ENCODE measurements at places on chromosomes 11 and 22. TPM values are rescaled to one million over a fixed set of nuclear protein-coding genes. Genes with fewer than 3 reads are reported as not detected.

GRCh38 chr11:120775986-120776951, 247.6 kb upstream of the TBCEL start:
- DNase-seq: no peak
- peaks cover 12% of the 10 kb centered on the region for H3K27me3 ChIP-seq
- H3K36me3 ChIP-seq: no peaks in the 10 kb centered on the region
- no peak overlapping the region for H3K27ac ChIP-seq
- no peak overlapping the region for H3K4me3 ChIP-seq
- H3K4me1 ChIP-seq: no peaks in the 10 kb centered on the region

FADD gene
- 31.8 TPM for total RNA-seq

DNA sequence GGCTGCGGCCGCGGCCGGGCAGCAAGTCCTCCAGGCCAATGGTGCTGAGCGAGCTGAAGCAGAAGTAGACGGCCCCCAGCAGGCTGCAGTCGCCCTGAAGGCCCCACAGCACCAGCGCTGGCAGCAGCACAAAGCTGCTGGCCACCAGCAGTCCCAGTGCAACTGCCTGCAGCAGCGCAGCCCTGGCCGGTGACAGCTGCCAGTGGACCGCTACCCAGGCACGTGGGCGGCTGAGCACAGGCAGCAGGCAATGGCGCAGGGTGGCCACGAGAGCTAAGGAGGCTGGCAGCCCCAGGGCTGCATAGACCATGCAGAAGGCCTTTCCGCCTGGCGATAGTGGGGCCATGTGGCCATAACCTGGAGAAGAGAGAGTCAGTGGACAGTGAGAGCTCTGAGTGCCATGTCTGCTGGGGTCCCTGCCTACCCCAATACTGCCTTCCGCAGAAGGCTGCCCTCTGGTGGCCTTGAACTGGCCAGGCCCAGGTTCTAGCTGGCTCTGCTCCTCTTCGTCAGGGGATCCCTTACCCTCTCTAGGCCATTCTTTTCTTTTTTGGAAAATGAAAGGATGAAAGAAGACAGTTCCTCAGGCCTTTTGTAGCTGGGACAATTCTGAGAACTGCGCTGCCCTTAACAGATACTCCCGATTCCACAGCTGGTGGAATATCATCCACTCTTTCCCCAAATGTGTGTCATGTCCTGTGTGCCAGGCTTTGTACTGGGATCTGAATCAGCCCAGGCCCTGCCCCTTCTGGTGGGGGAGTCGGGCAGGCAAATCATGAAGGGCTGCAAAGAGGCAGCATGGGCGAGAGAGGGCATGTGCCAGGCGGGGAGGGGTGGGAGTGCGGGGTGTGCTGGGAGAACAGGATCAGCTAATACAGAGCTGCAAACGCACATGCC, 1.8 kb downstream of the KCNK7 start:
- no peaks in the 10 kb centered on the region for H3K27me3 ChIP-seq
- H3K4me3 ChIP-seq: no peak overlapping the region
- peaks cover 12% of the 10 kb centered on the region for H3K4me1 ChIP-seq
- peak; percentile 50 for DNase-seq

RASL10A gene
- total RNA-seq: not detected

DNA sequence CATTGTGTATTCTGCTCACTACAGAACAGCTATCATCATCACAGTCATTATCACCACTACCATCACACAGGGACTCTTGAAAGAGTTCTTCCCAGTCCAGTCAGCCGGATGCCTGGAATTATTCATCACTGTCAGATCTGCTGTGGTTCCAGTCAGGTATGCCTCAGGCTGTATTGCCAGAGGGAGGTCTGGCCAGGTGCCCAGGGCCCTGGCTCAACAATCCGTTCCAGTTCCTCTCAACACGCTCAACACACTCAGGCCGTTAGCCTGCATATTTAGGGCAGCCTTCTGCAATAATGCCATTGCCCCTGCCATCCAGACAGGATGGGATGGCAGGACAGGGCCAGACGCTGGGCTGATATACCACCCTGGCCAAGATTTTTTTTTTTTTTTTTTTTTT, 28.6 kb upstream of the RASL10A start:
- H3K27me3 ChIP-seq: no peaks in the 10 kb centered on the region
- no peak overlapping the region for H3K27ac ChIP-seq
- H3K4me1 ChIP-seq: no peaks in the 10 kb centered on the region
- peaks cover 46% of the 10 kb centered on the region for H3K36me3 ChIP-seq
- DNase-seq: no peak

- no peaks in the 10 kb centered on the region for H3K36me3 ChIP-seq
- DNase-seq: no peak
- H3K27me3 ChIP-seq: peaks cover 47% of the 10 kb centered on the region
- peak within 1 kb of the TSS; percentile 24 for H3K4me3 ChIP-seq
- H3K27ac ChIP-seq: no peak within 1 kb of the TSS
- H3K4me1 ChIP-seq: peaks cover 8% of the 10 kb centered on the region
Observed at GRCh38 chr11:130428316-130429119, at the start of gene ADAMTS8. Gene ADAMTS8 (minus strand): TSS chr11:130428609. CDS start chr11:130428286, 323 bp downstream.

GRCh38 chr11:79864882-79865281, 424.1 kb upstream of the TENM4 start:
- no peaks in the 10 kb centered on the region for H3K4me1 ChIP-seq
- no peak for DNase-seq
- H3K27ac ChIP-seq: no peak overlapping the region
- no peak overlapping the region for H3K4me3 ChIP-seq
- H3K36me3 ChIP-seq: no peaks in the 10 kb centered on the region
- no peaks in the 10 kb centered on the region for H3K27me3 ChIP-seq

Data from activated CD4-positive, alpha-beta memory T cell treated with anti-CD3 and anti-CD28 coated beads for 36 hours (primary cell).